ENCODE measurements at places on chromosomes 1 and 21. TPM values are rescaled to one million over a fixed set of nuclear protein-coding genes. Genes with fewer than 3 reads are reported as not detected.

DNA sequence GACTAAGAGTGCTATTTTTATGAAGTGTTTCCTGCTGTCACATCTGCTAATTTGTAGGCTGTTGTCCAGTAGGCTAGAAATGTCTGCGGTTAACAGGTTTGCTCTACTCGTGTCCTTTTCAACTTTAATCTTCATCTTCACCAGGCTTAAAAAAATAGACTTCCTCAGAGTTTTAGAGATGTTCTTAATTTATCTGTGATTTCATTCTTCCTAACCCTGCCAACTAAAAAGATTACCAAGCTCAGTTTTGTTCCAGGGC, 66.8 kb downstream of the SASS6 start:
- DNase-seq: no peak

- DNase-seq: no peak
Measured at GRCh38 chr21:28604946-28605537, 387.6 kb downstream of the LTN1 start.

The TMEM222 gene
- total RNA-seq: 28.6 TPM

DNA sequence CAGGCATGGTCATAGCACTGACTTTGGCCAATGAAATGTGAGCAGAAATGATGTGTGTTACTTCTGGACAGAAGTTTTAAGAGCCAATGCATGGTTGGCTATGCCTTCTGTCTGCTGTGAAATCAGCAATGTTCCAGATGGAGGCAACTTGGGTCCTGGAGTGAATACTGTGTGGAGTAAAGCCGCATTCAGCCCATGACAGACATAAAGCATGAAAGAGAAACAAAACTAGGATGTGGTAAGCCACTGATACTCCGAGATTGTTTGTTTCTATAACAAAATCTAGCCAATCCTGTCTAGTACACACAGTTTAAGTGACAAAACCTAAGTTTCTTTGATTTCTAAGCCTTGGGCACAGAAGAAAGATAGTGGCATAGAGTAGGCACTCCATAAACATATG, 47.1 kb upstream of the ARHGAP29 start:
- no peak for DNase-seq

The GNAT2 gene
- total RNA-seq: not detected

- DNase-seq: no peak
Measured at GRCh38 chr1:175755516-175756070, 12.2 kb upstream of the TNR start.
